ENCODE measurements at places on chromosomes 2 and 18.
A peak's percentile ranks its signal among the peaks of the same experiment; 100 is the strongest.

GRCh38 chr2:224946895-224947294 lies 95.4 kb downstream of the DOCK10 start:
- peak; percentile 95 for DNase-seq

- no peak for DNase-seq
Measured at GRCh38 chr2:10389573-10389972, 58.6 kb downstream of the ODC1 start.

DNA sequence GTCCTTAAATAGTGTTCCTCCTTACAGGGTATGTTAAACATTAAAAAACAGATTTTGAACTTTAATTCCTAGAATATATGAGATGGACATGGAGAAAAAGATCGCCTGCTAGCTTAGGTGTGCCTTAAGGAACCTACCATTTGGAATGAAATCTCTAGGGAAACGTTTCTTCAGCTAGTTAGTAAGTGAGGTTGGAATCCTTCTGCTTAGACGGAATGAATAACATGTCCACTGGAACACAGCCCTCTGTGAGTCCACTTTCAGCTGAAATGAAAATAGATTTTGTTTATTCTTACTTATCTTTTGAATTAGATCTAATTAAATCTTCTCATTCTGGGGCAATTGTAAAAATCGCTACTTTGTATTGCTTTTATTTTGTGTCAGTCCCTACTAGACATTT lies 28.4 kb downstream of the NAB1 start:
- DNase-seq: no peak

- DNase-seq: no peak
Measured at GRCh38 chr2:31411771-31412170, 2.8 kb downstream of the XDH start.

DNA sequence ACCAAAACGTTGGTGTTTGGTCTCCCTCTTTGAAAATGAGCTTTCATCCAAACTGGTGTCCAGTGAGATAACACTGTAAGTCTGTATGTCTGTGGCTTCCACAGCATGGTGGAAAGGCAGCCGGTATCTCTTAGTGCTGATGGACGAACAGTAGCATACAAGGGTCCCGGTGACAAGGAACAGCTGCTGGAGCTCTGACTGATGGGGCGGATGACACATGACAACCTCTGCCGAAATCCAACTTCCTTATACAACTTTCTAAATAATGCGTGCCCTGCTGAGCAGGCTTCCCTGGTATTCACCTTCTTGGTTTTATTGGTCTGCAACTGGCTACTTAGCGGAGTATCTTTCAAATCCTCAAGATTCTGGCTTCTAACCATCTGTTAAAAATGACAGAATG lies 216.2 kb downstream of the SRBD1 start:
- DNase-seq: no peak

DNA sequence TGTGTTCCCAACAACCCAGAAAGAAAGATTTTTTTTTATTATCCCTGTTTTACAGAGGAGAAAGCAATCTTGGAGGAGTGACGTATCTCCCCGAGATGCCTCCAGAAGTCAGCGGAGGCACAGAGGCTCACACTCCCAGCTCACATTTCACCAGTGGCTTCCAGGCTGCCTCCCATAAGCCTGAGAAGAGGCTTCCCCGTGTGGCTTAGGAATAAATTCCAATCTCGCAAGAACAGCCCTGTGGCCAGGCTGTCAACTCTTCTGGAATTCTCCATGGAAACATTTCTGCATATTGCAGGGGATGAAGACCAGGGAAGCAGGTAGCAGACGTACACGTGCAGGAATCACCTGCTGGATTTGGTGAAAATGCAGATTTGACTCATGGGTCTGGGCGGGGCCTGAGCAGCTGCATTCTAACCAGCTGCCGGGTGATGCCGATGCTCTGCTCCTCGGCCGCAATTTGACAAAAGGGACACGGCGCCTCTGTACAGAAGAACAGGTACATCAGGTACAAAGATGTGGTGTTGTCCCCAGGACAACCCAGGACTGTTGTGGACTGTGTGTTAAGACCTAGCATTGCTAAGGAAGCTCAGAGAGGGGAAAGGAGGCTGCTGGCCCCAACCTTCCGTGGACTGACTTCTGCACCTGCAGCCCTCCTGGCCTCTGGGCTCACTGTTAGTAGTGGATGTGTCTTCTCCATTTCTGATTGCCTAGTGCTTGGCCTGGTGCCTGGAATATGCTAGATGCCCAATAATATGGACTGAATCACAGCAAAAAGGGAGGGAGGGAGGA lies 114.2 kb upstream of the ID2 start:
- DNase-seq: no peak

- DNase-seq: no peak
Measured at GRCh38 chr18:9810299-9810698, 75.5 kb upstream of the TXNDC2 start.

GRCh38 chr2:102932501-102932900 lies 170.7 kb downstream of the TMEM182 start:
- no peak for DNase-seq

- no peak for DNase-seq
Measured at GRCh38 chr2:8893474-8893873, 56.1 kb upstream of the KIDINS220 start.

DNA sequence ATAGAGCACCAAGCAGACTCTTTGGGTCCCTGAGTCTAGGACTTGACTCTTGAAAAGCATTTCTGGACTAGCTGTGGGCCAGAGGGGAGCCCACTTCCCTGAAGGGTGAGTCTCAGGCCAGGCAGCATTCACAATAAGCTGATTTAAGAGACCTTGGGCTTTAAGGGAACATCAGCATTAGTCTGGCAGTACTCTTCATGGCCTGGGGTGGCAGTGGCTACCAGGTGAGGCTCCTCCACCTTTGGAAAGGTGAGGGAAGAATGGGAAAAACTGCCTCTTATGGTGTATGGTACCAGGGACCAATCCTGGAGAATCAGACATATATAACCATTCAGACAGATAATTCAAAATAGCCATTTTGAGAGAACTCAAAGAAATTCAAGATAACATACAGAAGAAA lies 599.9 kb upstream of the POU3F3 start:
- no peak for DNase-seq

- DNase-seq: no peak
Measured at GRCh38 chr2:122927710-122928557, 1097.2 kb upstream of the CNTNAP5 start.

DNA sequence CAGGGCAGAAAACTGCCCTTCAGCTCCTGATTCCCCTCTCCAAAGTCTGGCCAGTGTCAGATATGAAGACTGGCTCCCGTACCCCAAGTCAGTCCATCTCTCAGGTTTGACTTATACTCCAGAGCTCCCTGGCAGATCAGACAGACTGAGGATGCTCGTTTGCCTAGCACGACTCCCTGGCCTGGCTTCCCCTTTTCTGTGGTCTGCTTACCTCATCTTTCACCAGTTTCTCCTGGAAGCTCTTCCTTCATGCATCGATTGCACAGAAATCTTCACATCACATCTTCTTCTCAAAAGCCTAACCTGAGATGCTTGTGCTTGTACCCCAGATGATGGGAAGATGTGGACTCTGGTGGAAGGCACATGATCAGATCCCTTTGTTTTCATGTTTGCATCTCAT lies 387.9 kb upstream of the POU3F3 start:
- DNase-seq: no peak

DNA sequence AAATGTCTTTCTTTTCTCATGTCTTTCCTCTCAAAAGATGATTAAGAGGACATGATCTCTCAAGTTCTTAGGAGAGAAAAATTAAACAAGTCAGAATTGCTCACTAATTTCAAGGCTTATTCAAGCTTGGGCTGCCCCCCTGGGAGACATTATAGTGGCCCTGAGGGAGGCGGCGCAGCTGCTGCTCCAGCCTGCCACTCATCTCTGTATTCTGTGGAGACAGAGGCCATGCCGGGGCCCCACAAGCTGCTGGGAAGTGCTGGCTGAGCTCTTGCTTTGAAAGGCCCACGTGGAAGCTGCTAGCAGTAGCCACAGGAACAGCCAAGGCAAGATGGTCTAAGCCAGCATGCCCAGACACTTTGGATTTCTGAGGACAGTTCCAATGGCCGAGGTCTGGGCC lies 267.4 kb downstream of the LNPK start:
- DNase-seq: no peak

- peak; percentile 18 for DNase-seq
Measured at GRCh38 chr18:28459587-28459986, 282.7 kb upstream of the CDH2 start.

GRCh38 chr2:33011941-33012340 lies 65.2 kb downstream of the LTBP1 start:
- DNase-seq: no peak

DNA sequence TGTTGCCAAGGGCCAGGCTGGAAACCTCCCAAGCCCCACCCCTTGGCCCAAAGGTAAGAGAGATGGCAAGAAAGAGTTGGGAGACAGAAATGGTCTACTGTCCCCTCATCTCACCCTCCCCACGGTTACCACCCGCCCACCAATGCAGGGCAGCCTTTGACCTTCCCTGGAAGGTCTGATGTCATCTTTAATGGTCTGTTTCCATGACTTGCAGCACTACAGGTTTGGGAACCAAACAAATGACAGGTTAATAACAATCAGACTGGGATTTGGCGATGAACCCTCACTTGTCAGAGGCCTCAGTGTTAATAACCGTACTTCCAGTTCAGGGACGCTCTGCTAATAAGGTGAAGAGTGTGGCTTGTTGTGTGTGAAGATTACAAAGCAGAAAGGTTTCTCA lies 70.4 kb downstream of the MRO start:
- DNase-seq: no peak

DNA sequence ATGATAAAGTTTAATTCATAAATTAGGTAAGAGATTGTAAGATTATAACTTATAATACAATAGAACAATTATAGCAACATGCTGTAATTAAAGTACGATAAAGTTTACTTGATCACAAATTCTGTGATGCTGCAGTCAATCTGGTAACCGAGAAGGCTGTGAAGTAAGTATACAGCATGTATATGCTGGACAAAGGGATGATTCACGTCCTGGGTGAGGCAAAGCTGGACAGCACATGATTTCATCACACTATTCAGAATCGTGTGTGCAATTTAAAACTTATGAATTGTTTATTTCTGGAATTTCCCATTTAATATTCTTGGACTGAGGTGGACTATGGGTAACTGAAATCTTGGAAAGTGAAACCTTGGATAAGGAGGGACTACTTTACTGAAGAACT lies 522.2 kb upstream of the CNTNAP5 start:
- no peak for DNase-seq

DNA sequence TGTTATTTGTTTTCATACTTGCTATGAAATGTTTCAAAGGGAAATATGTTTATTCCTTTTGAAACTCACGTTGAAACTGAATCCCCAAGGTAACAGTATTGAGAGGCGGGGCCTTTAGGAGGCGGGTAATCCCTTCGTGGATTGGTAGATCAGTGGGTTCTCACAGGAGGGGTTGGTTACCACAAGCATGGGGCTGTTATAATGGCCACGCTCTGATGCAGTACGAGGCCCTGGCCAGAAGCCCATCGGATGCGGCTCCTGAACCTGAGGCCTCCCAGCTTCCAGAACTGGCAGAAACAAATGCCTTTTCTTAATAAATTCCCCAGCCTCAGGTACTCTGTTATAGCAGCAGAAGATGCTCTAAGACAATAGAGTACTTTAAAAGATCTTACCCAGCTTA lies 135.7 kb downstream of the ASB1 start:
- no peak for DNase-seq

DNA sequence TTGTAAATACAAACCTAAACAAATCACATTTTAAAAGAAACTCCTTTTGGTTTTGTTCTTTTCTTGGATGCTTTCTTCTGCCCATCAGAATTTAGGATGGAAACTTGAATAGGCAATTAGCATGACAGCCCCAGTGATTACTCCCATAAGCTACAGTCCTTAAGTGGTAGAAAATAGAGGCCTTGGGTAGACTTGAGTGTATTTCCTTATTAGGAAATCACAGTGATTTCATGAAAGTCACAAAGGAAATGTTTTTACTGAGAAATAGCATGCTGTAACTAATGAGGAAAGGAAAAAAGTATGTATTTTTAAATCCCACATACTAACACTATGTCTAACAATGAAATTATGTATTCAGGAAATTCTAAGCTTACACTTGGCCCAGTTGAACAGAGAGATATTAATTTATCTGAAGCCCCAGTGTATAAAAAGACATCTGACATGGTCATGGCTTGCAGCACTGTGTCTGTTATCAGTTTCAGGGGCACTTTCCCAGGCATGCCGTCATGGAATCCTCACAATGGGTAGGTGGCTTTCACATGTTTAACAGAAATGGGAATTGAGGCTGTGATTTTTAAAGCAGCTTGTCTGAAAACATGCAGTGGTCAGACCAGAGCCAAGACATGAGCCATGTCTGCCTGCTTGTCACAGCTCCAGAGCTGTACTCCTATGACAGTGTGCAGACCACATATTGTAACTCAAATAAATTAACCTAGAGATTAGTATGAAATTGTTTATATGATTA lies 79.7 kb upstream of the TRIB2 start:
- DNase-seq: peak; percentile 18

DNA sequence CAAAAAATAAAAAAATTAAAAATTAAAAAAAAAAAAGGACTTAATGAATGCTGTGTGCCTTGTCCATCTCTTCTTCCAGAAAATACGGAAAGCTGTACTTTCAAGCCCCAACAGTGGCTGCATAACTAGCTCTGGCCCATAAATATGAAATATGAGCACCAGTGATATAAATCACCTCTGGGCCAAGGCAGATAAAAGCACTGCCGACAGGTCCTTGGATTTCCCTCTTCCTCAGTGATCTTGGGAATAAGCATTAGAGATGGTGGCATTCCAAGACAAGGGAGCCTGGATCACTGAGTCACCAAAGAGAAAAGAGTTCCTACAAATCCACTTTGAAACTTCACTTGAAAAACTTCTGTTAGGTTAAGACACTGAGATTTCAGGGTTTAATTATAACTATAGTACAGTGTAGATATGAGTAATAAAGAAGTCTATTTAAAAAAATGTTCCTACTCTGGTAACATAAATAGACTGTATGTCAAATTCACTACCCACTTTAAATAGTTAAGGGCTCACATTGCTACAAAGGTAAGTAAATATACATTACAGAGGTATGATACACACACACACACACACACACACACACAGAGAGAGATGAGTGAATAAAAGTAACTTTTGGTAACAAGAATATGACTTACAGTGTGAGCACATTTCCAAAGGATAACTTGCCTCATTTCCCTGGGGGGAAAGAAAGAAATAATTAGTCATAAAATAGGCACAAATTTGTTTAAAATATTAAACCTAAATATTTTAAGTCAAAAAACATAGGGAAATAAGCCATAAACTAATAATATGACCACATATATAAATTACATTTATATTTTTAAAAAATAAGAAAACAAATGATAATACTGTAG lies 35.6 kb downstream of the PPP3R1 start:
- DNase-seq: no peak

- DNase-seq: no peak
Measured at GRCh38 chr18:1408376-1408775, 503.7 kb downstream of the ADCYAP1 start.

DNA sequence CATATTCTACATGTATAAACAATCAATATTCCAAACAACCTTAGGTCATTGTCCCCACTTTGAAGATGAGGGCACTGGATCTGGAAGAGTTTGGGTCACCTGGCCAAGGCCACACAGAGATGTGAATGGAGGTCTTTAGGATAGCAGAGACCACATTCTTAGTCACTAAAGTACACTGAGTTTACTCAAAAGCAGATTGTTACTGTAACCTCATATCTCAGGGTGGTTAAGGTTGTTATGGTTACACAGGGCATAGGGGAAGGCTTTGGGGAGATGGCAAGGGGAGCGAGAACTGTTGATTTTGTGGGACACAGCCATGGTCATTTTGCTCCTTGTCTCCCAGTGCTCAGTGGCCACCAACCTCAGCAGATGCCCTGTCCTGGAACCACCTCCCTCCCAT lies 109.4 kb downstream of the GATA6 start:
- no peak for DNase-seq

GRCh38 chr2:223042704-223043118 lies 9.3 kb upstream of the KCNE4 start:
- DNase-seq: peak; percentile 40

- DNase-seq: no peak
Measured at GRCh38 chr18:48418539-48419276, 9.5 kb upstream of the ZBTB7C start.

Data from HCEC 1CT (cell line).